Muscle of leg (tissue), 16 donors: ENCODE measurements at places on chromosomes 4 and X. TPM values are rescaled to one million over a fixed set of nuclear protein-coding genes. Genes with fewer than 3 reads are reported as not detected.
A peak's percentile ranks its signal among the peaks of the same experiment; 100 is the strongest.

GRCh38 chrX:101430457-101431078 lies 22.5 kb downstream of the HNRNPH2 start:
- no peak for DNase-seq

DNA sequence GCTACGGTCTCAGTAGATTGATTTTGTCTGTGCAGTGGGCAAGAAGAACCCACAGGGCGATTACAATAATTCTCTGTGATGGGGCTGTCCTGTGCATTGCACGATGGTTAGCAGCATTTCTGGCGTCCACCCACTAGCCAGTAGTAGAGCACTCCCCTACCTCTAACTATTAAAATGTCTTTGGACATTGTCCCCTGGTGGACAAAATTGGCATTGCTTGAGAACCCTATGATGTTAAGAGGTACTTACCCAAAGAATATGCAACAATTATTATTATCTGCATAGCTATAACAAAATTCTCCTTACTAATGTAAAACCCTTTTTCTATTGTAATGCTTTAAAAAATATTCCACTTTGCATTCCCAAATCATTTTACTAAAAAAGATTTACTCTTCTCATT lies 109.5 kb upstream of the VCX3A start:
- DNase-seq: no peak

DNA sequence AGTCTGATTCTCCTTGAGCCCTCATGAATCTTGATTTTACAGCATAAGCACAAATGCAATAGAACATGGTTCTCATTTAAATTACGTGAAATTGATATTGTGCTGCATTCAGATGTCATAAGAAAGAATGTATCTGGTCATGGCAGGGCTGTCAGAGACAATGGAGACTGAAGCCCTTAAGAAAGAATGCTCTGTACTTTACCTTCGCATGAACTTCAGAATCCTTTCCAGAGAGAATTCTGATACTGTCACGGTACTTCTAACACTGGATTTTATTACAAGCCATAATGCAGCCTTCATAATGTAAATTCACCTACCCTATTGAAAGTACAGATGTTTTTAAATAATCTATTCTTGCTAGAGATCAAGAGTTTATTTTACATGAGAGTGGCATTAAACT lies 677.9 kb upstream of the ADGRL3 start:
- DNase-seq: no peak

The GRIA3 gene
- 2.2 TPM for total RNA-seq

The ADRA2C gene
- total RNA-seq: 3.3 TPM

DNA sequence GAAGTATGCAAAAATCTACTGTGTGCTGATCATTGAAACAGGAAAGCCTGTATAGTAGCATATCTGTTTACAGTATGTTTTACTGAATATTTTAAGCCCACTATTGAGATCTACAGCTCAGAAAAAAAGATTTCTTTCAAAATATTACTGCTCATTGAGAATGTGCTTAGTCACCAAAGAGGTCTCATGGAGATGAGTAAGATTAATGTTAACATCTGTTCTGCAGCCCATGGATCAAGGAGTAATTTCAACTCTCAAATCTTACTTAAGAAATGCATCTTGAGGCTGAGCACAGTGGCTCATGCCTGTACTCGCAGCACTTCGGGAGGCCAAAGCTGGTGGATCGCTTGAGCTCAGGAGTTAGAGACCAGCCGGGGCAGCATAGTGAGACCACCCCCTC lies 3.3 kb downstream of the RNF4 start:
- DNase-seq: no peak

The IRS4 gene
- total RNA-seq: 0.09 TPM

GRCh38 chr4:88793475-88793874 lies 95.8 kb upstream of the NAP1L5 start:
- DNase-seq: no peak

The TXK gene
- total RNA-seq: 0.35 TPM

GRCh38 chr4:33262824-33263223 lies 2542.7 kb downstream of the PCDH7 start:
- no peak for DNase-seq

DNA sequence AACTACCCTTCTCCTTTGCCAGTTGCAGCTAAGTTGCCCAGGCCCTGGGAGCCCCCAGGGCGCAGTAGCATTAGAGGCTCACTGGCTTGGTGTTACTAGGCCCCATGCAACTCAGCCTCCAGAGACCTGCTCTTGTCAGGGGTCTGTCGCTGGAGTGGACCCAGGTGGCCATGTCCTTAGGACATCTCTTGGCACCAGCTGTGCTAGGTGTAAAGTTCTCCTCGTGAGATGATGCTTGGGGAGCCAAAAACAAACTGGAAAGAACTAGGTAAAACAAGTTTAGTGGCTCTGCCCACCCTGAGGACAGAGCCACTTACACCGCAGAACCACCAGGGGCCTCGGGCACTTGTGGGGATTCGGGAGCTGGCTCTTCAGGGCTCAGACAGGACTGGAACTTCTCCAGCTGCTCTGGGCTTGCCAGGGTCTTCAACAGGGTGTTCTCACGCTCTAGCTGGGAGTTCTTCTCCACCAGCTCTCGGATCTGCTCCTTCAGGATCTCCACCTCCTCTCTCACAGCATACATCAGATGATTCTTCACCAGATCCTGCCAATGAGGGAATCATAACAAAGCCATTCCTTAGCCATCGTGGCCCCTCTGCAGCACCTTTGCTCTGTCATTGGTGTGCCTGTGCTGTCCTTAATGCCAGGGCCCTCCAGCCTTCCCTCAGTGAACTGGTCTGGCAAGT lies 61.2 kb downstream of the TSC22D3 start:
- no peak for DNase-seq

- peak; percentile 47 for DNase-seq
Observed at GRCh38 chrX:119015407-119016237, 41.2 kb downstream of the LONRF3 start.

- peak; percentile 97 for DNase-seq
Observed at GRCh38 chr4:70721747-70722146, at the start of gene RUFY3. Gene RUFY3 (plus strand): TSS chr4:70721964. CDS start chr4:70722574, 610 bp downstream.

The ARL9 gene
- total RNA-seq: 0.35 TPM

The ESX1 gene
- total RNA-seq: not detected

DNA sequence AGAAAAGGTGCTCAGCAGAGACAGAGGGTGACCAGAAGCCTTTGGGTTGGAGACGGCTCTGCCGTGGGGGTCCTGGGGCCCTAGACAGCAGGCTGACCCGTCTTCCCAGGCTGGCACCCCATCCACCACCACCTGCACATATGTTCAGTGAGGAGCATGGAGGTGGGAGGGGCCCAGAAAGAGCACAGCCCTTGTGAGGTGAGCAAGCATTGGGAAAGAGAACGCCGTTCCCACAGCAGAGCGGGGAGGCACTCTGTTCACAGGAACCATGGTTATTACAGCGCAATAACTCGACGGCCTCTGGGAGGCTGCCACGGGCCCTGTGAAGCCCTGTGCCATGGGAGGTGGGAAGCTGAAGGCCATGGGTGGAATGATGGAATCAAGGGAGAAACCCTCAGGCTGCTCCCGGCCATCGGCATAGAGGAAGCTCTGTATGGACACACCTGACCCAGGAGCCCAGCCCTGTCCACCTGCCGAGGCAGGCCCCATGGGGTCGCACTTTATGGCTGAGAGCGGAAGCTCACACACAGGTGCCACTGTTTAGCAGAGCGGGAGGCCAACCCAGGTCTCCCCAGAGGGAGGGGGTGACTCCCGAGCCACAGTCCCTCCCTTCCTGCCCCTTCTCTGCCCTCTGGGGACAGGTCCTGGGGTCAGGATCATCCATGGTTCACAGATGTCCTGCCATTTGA lies 93.5 kb upstream of the AFAP1 start:
- no peak for DNase-seq

GRCh38 chr4:141652161-141652778 lies 15.9 kb downstream of the IL15 start:
- DNase-seq: peak; percentile 52

The SMIM43 gene
- total RNA-seq: 0.66 TPM

GRCh38 chr4:244471-244870 lies 60.8 kb downstream of the ZNF732 start:
- DNase-seq: peak; percentile 9

GRCh38 chr4:8777320-8778196 lies 94.1 kb downstream of the HMX1 start:
- DNase-seq: no peak

The RTL5 gene
- 3.6 TPM for total RNA-seq

The ABCG2 gene
- 5.3 TPM for total RNA-seq

DNA sequence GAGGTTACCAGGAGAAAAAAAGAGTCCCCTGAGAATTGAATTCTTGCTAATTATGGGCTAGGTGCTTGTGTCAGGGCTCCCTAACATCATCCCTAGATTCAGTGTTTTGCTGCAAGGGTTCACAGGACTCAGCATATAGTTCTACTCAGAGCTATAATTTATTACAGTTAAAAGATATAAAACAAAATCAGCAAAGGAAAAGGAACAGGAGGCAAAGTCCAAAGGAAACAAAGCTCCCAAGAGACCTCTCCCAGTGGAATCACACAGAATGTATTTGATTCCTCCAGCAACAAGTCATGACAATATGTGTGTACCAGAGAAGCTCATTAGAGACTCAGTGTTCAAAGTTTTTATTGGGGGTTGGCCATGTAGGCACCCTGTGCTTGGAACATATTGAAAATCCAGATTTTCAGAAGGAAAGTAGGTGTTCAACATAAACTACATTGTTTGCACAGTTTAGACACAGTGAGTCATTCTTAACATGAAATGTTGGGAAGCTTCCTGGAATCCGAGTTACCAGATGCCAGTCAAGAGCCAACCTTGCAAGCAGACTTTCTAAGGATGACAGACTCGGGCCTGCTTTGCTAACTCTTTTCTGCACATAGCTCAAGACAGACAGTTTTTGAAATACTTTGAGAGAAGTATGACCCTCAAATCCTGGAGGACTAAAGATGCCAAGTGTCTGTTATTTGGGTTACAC lies 311.3 kb upstream of the EMCN start:
- DNase-seq: no peak

GRCh38 chrX:20042221-20042620 lies 51.4 kb upstream of the BCLAF3 start:
- no peak for DNase-seq

DNA sequence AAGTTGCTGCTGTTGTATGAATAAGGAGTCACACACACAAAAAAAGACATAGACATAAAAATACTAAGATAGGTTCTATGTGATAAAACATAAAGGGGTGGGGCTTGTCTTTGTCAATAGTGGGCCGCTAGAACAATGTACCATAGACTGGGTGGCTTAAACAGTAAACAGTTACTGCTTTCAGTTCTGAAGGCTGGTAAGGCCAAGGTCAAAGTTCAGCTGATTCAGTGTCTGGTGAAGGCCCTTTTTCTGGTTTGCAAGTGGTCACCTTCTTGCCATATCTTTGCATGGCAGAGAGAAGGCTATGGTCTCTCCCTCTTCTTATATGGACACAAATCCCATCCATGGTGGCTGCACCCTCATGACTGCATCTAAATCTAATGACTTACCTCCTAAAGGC lies 1980.7 kb downstream of the PCDH7 start:
- no peak for DNase-seq

The ADAMTS3 gene
- total RNA-seq: 4.5 TPM

DNA sequence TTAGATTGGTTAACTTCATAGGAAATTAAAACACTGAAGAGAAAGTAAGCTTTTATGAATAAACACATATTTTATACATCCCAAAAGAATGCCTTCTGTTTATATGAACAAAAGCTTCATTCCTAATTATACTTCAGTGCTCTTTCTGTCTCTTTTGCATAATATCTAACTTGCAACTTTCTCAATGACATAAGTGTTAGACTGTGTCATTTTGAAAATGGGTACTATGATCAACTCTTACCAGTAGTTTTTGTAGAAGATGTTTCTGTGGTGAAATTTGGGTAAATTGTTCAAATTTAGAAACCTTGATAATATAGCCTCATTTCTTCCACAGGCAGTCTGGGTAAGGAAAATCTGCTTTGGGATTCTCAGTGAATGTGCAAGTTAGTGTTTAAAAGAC lies 991.4 kb downstream of the CCSER1 start:
- DNase-seq: no peak

The PCDH10 gene
- 0.31 TPM for total RNA-seq

GRCh38 chr4:177255359-177255758 lies 54.3 kb upstream of the NEIL3 start:
- no peak for DNase-seq

DNA sequence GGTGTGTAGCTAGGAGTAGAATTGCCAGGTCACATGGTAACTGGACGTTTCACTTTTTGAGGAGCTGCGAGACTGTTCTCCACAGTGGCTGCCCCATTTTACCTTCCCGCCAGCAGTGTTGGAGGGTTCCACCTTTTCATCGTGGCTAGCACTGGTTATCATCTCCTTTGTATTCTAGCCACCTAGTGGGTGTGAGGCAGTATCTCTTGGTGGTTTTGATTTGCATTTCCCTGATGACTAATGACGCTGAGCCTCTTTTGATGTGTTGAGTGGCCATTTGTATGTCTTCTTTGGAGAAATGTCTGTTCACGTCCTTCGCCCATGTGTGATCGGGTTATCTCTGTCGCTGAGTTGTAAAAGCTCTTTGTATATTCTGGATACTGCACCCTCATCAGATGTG lies 10.6 kb downstream of the ABCD1 start:
- DNase-seq: no peak

- DNase-seq: no peak
Observed at GRCh38 chr4:86178211-86178610, 181.6 kb downstream of the MAPK10 start.

DNA sequence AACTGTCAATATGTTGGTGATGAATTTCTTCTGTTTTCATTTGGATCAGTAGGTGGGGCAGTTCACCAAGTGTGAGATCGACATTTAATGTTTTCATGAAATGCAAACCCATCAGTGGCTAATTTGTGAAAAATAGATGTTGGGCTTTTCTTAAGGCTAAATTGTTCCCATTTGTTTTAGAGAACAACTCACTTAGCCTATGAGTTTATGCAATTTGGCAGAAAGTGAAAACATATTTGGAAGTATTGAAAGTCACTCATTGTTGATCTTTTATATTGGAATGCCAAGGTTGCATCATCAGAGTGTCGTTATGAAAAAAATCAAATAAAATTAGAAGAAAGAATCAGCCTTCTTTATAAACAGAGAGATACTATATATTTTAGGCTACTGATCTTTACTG lies 132.4 kb downstream of the RPA4 start:
- no peak for DNase-seq

- DNase-seq: no peak
Observed at GRCh38 chr4:4647041-4647440, 105.2 kb upstream of the STX18 start.

The MAGEA2B gene
- not detected for total RNA-seq

The GPAT3 gene
- total RNA-seq: 16.3 TPM

The S100P gene
- 2.1 TPM for total RNA-seq

The CT83 gene
- total RNA-seq: not detected

The TRPC3 gene
- 0.93 TPM for total RNA-seq

GRCh38 chr4:21757248-21757647 lies 191.3 kb downstream of the KCNIP4 start:
- peak; percentile 28 for DNase-seq
